ENCODE measurements at places on chromosomes 5 and 9.

DNA sequence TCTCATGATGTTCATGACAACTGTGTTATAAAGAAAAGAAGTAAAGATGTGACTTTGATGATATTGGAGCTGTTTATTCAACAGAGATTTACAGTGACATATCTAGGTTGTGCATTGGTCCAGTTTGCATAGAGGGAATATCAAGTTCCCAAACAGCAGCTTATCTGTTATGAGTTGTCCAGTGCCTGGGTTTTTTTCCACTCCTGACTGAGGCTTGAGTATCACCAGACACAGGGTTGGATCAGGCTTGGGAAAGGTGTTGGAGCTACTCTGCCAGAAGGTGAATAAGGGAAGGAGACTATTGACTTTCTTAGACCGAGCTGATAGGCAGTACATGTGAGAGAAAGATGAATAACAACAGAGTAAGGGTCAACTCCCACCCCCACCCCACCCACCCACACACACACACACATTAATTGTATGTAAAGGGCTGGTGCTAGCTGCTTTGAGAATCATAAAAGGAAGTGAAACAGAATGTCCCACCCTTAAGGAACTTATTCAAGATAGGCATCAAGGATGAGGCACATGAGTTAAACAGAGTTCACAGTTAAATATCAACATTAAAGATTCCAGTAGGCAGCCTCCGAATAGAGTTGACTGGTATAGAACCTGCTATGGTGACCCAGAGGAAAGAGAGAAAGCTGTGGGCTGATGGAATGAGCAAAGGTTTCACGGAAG, 33.0 kb upstream of the RASGRF2 start:
- DNase-seq: no peak

- no peak for DNase-seq
These were observed 40.2 kb upstream of the RANBP6 start for GRCh38 chr9:6055666-6056065.

DNA sequence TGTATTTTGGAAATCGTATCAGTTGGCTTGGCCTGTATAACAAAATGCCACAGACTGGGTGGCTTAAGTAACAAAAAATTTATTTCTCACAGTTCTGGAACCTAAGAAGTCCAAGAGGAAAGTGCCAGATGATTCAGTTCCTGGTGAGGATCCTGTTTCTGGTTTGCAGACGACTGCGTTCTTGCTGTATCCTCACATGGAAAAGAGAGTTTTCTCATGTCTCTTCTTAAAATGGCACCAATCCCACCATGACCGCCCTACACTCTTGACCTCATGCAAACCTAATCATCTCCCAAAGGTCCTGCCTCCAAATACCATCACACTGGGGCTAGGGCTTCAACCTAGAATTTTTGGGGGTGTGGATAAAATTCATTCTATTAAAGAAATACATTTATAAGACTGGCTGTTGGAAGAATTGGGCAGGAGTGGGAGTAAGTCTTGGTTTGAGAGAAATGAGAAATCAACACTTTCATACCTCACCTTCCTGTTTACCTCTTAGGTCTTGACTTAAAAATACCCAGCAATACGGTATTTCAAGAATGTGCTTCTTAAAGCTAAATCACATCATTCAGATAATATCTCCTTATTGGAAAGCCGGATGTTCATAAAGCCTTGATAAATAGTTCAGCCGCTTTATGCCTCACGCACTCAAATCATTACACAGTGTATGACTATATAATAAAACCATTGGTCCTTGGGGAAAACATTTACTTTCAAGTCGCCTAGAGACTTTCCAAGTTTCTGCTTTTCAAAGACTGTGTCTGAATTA, 28.7 kb downstream of the PTTG1 start:
- no peak for DNase-seq

DNA sequence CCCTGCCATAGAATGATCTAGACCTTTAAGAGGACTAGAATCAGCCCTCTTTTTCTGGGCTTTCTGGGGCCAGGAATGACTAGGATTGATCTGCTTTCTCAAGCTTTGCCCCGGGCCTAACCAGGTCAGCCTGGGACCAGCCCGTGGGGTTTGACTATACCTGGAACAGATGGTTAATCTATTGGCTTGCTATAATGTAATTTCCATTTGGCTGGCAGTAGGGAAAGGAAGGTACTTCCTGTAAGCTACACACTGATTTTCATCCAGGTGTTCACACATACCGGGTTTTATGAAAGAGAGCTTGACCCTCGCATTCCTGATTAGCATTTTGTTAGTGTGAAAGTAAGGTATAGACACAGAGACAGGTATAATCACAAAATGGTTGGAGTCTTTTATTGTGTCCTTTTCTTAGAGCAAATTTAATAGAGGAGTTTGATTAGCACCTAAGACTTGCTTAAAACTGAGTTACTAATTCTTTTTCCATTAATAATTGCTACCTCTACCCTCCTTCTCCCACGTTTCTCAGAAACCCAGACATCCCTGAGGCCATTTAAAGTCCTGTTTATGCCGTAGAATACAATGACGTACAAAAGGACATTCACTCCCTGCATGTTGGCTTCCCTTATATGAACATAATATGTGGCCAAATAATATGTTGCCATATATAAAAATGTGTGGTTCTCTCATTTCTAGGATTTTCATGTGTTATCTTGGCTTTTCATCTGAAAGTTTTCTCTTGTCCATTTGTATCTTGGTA, 17.3 kb downstream of the LNPEP start:
- no peak for DNase-seq

GRCh38 chr9:114521846-114522245, 16.6 kb upstream of the WHRN start:
- DNase-seq: no peak

DNA sequence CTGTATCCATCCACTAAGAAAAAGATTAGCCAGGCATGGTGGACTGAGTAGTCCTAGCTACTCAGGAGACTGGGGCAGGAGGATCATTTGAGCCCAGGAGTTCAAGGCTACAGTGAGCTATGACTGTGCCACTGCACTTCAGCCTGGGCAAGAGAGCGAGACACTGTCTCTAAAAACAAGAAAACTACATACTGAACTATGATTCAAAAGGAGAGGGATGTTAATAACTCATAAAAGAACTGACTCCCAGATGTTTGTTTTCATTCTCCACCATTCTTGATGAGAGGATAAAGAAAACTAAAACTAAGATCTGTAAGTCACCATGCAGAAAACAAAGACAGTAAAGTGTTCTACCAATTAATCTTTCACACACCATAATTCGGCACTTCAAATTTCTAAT, 53.5 kb downstream of the AUH start:
- DNase-seq: no peak

DNA sequence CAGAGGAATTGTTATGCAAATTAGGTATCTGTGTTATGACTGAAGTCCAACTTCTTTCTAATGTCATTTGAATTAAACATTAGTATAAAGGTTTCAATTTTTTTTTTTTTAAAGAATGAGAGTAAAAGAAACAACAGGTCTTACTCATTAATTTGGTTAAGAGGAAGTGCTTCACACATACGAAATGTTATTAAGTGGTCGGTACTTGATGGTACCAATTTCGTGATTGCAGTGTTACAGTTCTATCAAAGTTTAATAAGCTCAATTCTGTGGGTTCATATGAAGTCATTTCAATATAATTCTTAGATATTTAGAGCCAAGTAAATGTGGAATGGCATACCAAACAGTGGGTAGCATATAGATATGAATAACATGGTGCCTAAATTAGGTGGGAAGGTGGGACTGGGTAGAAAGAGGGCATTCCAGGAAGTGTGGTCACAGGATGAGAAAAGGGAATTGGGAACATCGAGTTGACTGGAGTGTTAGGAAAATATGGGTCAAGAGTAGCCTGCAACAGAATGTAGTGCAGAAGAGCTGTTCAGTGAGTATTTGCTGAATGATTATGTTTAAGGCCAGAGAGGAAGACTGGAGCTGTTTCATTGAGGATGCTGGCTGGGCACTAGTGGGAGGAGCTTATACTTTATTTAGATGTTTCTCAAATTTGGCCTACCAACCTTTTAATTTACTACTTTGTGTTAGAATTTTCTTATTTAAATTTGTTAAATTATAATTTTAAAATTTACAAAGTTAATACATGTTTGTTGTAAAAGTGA, 34.1 kb upstream of the DHFR start:
- no peak for DNase-seq

GRCh38 chr5:163594951-163595350, 89.5 kb downstream of the MAT2B start:
- no peak for DNase-seq
